Liver (tissue), 10 donors: ENCODE measurements at places on chromosomes 2 and 18. TPM values are rescaled to one million over a fixed set of nuclear protein-coding genes. Genes with fewer than 3 reads are reported as not detected.

GRCh38 chr2:118310681-118311429 is 222.6 kb downstream of the INSIG2 start:
- H3K27me3 ChIP-seq = no peaks in the 10 kb centered on the region
- no peaks in the 10 kb centered on the region for H3K4me1 ChIP-seq
- DNase-seq = no peak
- no peak overlapping the region for H3K27ac ChIP-seq
- no peak overlapping the region for H3K4me3 ChIP-seq
- H3K36me3 ChIP-seq = no peaks in the 10 kb centered on the region

GRCh38 chr2:20596193-20596972 is 54.5 kb downstream of the HS1BP3 start:
- H3K4me3 ChIP-seq = no peak overlapping the region
- peak overlapping the region; percentile 82 for H3K27ac ChIP-seq
- H3K36me3 ChIP-seq = no peaks in the 10 kb centered on the region
- DNase-seq = no peak

GRCh38 chr18:4242431-4243161 is 212.5 kb downstream of the DLGAP1 start:
- no peak overlapping the region for H3K27ac ChIP-seq
- H3K27me3 ChIP-seq = no peaks in the 10 kb centered on the region
- DNase-seq = no peak

GRCh38 chr2:240216167-240216566 is 75.7 kb upstream of the OTOS start:
- no peaks in the 10 kb centered on the region for H3K36me3 ChIP-seq
- no peak for DNase-seq
- no peak overlapping the region for H3K27ac ChIP-seq
- H3K4me3 ChIP-seq = no peak overlapping the region
- no peaks in the 10 kb centered on the region for H3K4me1 ChIP-seq

- no peaks in the 10 kb centered on the region for H3K27me3 ChIP-seq
- no peaks in the 10 kb centered on the region for H3K4me1 ChIP-seq
- no peak overlapping the region for H3K27ac ChIP-seq
- H3K4me3 ChIP-seq = no peak overlapping the region
These were observed 717.9 kb upstream of the SLC8A1 start for GRCh38 chr2:41169744-41170143.

- peak overlapping the region; percentile 95 for H3K27ac ChIP-seq
- H3K36me3 ChIP-seq = no peaks in the 10 kb centered on the region
- H3K4me3 ChIP-seq = peak overlapping the region; percentile 67
- H3K4me1 ChIP-seq = peaks cover 5% of the 10 kb centered on the region
These were observed 10.0 kb upstream of the PROC start for GRCh38 chr2:127408004-127408806.

DNA sequence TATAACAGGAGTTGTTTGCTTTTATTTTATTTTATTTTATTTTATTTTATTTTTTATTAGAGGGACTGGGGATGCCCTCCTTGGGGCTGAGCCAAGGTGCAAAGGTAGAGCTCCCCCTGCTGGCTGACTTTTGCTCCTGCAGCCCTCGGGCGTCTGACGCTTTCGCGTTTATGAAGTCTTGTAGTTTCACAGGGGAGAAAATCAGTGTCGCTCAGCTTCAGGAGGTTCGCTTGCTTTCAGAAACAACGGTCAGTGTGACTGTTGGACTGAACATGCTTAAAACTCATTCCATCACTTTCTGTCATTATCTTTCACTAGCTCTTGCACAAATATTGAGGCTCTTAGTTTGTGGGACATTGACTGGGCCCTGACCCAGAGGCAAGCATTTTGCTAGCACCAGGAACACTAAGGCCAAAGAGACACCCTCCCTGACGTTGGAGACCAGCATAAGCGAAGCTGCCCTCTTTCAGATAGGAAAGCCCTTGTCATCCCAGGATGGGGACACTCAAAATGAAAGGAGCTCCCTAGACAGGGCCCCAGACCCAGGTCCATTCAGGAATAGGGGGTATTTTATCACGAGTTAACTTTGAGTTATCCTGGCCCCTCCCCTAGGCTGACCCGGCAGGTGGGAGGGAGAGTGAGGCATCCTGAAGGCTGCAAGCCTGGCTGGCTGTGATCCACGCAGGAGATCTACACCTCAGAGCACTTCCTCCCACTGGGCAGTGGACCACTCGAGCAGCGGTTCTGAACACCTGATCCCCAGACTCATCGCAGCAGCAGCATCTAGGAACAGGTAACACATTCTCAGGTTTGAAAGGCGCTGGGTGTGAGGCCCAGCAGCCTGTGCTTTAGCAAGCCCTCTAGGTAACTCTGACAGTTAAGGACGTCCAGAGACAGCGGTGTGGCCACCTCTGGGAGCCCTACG is 34.4 kb downstream of the LGALSL start:
- no peaks in the 10 kb centered on the region for H3K36me3 ChIP-seq
- H3K27me3 ChIP-seq = no peaks in the 10 kb centered on the region
- peaks cover 4% of the 10 kb centered on the region for H3K4me1 ChIP-seq
- H3K27ac ChIP-seq = no peak overlapping the region
- peak; percentile 78 for DNase-seq
- H3K4me3 ChIP-seq = no peak overlapping the region

- DNase-seq = no peak
- no peak overlapping the region for H3K4me3 ChIP-seq
- H3K27ac ChIP-seq = no peak overlapping the region
These were observed 149.4 kb upstream of the PTPRM start for GRCh38 chr18:7417727-7418126.

DNA sequence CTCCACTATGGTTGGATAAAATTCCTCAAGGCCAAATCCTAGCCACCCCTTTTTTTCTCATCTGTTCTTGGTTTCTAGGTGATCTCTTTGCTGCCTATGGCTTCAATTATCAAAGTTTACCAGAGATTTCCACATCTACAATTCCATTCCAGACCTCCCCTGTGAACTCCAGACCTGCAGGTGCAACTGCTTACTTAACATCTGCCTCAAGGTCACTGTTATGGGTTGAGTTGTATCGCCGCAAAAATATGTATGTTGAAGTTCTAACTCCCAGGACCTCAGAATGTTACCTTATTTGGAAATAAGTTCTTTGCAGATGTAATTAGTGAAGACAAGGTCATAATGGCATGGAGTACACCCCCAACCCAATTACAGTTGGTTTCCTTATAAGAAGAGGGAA is 60.4 kb upstream of the SOS1 start:
- no peaks in the 10 kb centered on the region for H3K4me1 ChIP-seq
- no peaks in the 10 kb centered on the region for H3K27me3 ChIP-seq
- H3K36me3 ChIP-seq = no peaks in the 10 kb centered on the region

GRCh38 chr2:112153179-112153490 is 14.9 kb downstream of the FBLN7 start:
- H3K36me3 ChIP-seq = no peaks in the 10 kb centered on the region
- no peaks in the 10 kb centered on the region for H3K27me3 ChIP-seq
- H3K27ac ChIP-seq = no peak overlapping the region
- H3K4me1 ChIP-seq = peaks cover 9% of the 10 kb centered on the region
- no peak for DNase-seq

- H3K27me3 ChIP-seq = no peaks in the 10 kb centered on the region
- DNase-seq = no peak
- H3K4me1 ChIP-seq = no peaks in the 10 kb centered on the region
- H3K36me3 ChIP-seq = no peaks in the 10 kb centered on the region
- peak overlapping the region; percentile 37 for H3K4me3 ChIP-seq
- H3K27ac ChIP-seq = no peak overlapping the region
These were observed 277.3 kb downstream of the PTPRM start for GRCh38 chr18:7844418-7844817.

GRCh38 chr18:9736286-9736835 is 28.3 kb downstream of the RAB31 start:
- DNase-seq = no peak
- no peaks in the 10 kb centered on the region for H3K27me3 ChIP-seq
- no peaks in the 10 kb centered on the region for H3K36me3 ChIP-seq
- H3K4me1 ChIP-seq = no peaks in the 10 kb centered on the region
- no peak overlapping the region for H3K27ac ChIP-seq
- no peak overlapping the region for H3K4me3 ChIP-seq

DNA sequence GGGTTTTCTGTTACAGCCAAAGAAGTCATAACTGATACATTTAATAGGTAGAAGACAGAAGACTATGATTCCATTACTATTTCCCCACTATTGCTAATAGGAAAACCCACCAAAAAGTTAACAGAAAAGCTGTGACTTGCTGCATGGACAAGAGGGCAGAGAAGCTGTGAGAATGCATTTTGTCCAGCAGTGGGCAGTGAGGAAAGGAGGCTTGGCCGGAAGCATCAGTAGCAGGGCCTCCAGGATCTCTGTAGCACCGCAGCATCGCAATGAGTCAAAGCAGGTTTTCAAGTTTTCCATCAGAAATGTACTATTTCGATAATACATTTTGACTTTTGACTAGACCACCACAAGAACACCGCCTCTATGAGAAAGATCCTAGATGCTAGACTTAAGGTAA is 24.9 kb downstream of the MYO5B start:
- no peaks in the 10 kb centered on the region for H3K4me1 ChIP-seq
- no peak for DNase-seq
- no peaks in the 10 kb centered on the region for H3K36me3 ChIP-seq

DNA sequence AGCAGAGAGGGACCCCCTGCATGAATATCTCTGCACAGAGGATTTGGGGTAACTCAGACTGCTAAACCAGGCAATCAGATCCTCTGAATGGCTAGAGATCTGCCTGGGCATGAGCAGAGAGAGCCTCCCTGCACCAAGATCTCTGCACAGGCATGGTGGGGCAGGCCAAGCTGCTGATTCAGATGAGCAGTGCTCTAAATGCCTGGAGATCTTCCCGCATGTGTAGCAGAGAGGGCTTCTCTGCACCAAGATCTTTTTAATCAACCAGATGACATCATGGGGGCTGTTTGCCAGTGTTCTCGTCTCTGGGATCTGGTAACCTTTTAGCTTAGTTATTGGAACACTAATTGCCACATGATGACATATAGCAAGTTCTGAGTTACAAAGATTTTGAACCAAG is 301.3 kb upstream of the GALNT5 start:
- H3K36me3 ChIP-seq = no peaks in the 10 kb centered on the region
- no peak for DNase-seq
- H3K4me1 ChIP-seq = no peaks in the 10 kb centered on the region
- H3K4me3 ChIP-seq = no peak overlapping the region

DNA sequence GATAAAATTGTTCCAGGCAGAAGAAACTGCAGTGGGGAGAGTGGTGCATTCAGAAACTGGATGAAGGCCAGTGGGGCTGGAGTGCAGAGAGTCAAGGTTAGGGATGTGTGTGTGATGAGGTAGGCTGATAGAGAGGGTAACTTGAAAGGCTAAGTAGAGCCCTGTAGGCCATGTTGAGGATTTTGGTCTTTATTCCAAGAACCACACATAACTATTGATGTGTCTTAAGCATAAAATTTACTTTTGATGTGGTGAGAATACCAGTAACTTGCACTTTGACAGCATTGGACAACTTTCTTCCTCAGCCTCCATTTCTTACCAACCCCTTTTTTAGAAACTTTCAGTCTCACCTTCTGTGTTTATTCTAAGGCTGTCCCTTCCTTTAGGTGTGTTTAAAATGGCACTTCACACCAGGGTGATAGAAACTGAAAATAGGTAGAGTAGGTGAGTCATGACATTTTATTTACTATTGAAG is 22.6 kb downstream of the MTX2 start:
- DNase-seq = no peak
- H3K4me1 ChIP-seq = peaks cover 2% of the 10 kb centered on the region
- H3K4me3 ChIP-seq = no peak overlapping the region
- H3K27ac ChIP-seq = no peak overlapping the region
- H3K36me3 ChIP-seq = no peaks in the 10 kb centered on the region

- H3K27me3 ChIP-seq = no peaks in the 10 kb centered on the region
- no peak overlapping the region for H3K27ac ChIP-seq
- H3K36me3 ChIP-seq = no peaks in the 10 kb centered on the region
- H3K4me1 ChIP-seq = no peaks in the 10 kb centered on the region
- DNase-seq = no peak
These were observed 146.1 kb upstream of the SATB2 start for GRCh38 chr2:199603721-199604291.

DNA sequence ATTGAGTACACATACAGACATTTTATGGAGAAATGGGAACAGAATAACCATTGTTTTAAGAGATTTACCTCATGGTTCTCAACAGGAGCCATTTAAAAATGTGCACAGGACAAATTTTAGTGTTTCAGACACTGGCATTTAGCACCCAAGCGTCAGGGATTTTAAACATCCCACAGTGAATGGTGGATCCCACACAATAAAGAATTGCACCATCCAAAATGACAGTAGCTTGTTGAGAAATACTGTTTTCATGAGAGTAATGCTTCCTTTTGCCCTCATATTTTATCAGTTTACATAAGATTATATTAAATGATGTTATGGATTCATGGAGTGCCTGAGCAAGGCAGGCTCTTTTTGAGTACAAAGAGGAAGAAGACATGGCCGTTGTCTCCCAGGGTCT is 54.0 kb downstream of the MFSD6 start:
- H3K36me3 ChIP-seq = no peaks in the 10 kb centered on the region
- DNase-seq = no peak
- no peak overlapping the region for H3K4me3 ChIP-seq
- no peaks in the 10 kb centered on the region for H3K4me1 ChIP-seq
- H3K27me3 ChIP-seq = no peaks in the 10 kb centered on the region
- H3K27ac ChIP-seq = no peak overlapping the region

DNA sequence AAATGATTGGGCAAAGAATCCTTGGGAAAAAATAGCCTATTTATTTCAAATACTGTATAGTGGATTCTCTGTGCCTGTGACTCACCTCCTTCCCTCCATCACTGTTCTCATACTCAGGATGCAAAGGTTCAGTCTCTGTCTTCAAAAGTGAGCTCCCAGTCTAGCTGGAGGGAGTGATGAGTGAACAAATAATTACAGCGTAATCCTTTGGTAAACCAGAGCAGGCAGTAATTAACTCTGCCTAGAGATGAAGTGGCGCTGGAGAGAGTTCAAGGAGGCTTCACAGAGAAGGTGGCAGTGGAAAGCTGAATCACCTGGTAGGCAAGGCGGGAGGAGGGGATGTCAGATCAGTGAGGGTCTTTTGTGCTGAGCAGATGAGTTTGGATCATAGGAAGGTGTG is 6.5 kb downstream of the DGUOK start:
- H3K27me3 ChIP-seq = no peaks in the 10 kb centered on the region
- no peak overlapping the region for H3K4me3 ChIP-seq
- H3K27ac ChIP-seq = no peak overlapping the region
- H3K36me3 ChIP-seq = no peaks in the 10 kb centered on the region
- no peak for DNase-seq
- H3K4me1 ChIP-seq = peaks cover 4% of the 10 kb centered on the region

Gene GNAL
- 0.78 TPM for polyA plus RNA-seq

Gene ADD2
- polyA plus RNA-seq = not detected

Gene ZAP70
- 1.3 TPM for polyA plus RNA-seq

Gene WIPF1
- 5.3 TPM for polyA plus RNA-seq

Gene SATB2
- 0.90 TPM for polyA plus RNA-seq

Gene SULT1C4
- 1.0 TPM for polyA plus RNA-seq

Gene SGPP2
- 0.31 TPM for polyA plus RNA-seq

Gene AMMECR1L
- polyA plus RNA-seq = 5.4 TPM

Gene FSHR
- not detected for polyA plus RNA-seq

Gene LBX2
- polyA plus RNA-seq = 2.8 TPM

Gene CELF4
- 0.21 TPM for polyA plus RNA-seq
